Stimulated activated CD4-positive, alpha-beta T cell treated with anti-CD3 and anti-CD28 coated beads, Interleukin-1b, Interleukin-23, amount 100 ng/mL, for 1 hour (primary cell): ENCODE measurements at places on chromosomes 4 and X.
A peak's percentile ranks its signal among the peaks of the same experiment; 100 is the strongest.

- DNase-seq, result no peak
Measured at GRCh38 chr4:48831532-48832030, 693 bp downstream of the OCIAD1 start.

DNA sequence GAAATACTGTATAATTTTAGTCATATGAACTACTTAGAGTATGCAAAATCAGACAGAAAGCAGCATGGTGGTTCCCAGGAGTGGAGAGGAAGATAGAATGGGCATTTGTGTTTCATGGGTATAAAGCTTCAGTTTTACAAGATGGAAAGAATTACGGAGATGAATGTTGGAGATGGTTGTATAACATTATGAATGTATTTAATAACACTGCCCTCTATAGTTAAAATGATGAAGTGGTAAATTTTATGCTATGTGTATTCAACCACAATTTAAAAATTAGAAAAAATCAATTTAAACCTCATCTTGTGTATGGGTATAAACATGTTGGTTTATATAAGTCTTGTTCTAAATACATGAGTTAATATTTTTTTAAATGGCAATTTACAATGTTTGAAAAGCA lies 521.1 kb downstream of the FSTL5 start:
- no peak for DNase-seq

DNA sequence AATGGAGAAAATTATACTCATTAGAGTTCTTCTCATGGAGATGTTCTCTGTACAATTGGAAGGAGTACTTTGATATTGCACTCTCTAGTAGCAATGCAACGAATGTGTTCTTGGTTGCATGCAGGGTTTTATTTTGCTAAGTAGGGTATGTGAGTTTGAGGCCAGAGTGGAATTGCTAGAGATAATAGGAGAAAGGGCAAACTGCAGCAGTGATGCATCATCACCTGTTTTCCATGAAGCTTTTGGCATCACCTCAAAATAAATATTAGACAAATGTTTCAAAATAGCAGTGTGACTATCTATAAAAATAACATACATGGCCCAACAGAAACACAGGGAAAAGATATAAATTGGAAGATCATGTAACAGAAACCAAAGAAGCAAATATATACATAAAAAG lies 93.3 kb downstream of the TIGD2 start:
- DNase-seq, result no peak

DNA sequence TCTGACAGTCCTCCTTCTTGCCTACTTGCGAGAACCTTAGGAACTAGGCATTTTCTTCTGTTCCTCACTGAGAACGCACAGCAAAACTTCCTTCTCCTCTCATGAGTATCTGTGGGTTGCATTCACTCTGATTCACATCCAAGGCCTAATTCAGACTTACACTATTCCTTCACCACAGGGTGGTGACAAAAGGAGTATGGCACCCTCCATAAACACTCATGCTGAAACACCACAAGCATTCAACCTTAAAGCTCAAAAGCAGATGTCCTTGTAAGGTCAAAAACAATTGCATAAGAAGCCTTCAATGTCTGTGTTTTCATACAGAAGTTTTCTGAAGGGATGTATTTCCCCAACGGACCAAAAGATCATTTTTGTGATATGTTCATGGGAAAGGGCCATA lies 147.3 kb downstream of the CORIN start:
- no peak for DNase-seq

DNA sequence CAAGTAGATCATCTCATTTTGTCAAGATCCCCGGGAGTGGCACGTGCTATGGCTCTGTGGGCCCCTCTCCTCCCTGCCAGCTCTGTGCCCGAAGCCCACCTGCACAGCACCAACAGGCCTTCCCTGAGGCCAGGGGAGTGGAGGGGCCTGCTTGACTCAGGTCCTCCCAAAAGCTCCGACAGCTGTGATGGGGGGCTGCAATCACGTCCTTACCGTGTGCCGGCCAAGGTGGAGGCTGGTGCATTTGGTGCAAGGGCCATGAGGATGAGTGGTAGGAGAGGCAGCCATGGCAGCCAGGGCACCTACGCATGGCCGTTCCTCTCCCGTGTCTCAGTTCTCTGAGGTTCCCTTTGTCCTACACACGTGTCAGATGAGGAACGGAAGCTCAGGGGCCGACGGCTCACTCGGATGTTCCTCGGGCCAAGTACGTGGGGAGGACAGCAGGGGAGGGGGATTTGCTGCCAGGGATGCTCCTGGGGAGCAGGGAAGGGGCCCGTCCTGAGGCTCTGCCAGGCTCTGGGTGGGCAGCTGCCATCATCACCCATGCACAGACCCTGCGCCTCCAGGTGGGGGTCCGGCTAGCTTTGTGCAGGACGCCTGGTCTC lies 95.8 kb downstream of the HMX1 start:
- DNase-seq, result no peak

DNA sequence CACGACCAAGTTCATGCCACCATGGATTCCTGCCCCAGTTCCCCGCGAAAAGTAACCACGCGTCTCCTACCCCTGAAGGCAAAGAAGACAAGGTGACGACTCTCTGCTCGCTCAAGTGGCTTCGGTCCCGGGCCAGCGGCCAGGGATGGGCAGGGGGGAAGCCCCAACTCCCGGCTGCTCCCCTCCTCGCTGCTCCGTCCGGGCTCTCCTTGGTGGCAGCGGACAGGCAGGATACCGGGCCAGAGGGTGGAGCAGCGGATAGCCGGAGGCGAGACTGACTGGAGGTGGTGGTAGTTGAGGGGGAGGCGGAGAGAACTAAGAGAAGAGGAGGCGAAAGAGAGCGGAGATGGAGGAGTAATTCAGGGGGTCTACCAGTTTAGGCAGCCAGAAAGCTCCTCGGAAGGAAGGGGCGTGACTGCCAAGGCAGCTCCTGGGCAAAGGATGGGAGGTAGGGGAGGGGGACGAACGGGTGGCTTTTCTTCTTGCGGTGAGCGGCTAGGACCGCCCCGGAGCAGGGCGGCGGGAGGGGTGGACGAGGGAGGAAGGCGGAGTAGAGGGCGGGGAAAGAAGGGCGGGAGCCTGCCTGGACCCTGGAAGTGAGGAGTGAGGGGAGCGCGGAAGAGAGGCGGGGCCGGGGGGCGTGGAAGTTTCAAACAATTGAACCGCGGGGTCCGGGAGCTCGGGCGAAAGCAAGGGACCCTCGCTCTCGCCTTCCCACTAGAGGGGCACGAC lies at the start of gene AMOT:
AMOT (minus strand) TSS at position 450 of the 732 bp plus-strand sequence. CDS start 17,705 bp downstream, outside the sequence.
- DNase-seq, result peak; percentile 10

DNA sequence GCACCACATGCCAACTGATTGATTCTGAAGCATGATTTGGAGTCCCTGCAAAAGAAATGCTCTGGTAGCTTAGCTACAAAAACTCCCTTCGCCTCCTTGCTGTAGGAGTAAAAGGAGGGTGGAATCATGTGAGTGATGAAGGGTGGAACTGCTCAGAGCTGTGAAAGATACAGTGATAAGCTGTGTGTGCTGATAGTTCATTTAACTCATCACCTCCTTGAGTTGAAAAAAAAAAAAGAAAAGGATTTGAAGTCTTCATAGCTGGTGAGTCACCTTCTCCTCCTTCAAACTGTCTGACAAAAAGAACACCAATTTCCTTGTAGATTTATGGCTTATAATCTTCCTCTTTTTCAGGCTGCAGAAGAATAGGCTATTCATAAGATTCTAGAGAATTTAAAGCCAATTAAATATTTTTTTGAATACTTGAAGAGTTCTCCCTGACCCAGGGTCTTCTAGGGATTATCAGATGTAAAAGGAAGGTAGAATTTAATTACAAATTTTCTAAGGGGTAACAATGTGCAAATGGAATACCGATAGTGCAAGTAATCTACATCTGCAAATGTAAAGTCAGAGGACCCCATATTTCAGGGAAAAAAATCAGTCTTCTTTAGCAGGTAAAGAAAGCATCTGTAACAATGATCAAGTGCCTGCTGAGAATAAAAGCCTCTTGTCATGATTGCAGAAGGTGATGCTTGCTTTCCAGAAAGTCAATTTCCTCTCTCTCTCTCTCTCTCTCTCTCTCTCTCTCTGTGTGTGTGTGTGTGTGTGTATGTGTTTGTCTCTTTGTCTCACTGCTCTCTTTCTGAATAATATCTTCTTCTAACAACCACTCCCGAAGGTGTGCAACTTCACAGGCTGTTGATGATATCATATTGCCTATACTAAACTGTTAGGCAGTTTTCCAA lies 208.8 kb upstream of the VEGFC start:
- no peak for DNase-seq

- no peak for DNase-seq
Measured at GRCh38 chr4:17164666-17165065, 266.2 kb upstream of the LDB2 start.

- no peak for DNase-seq
Measured at GRCh38 chrX:77749695-77750094, 36.3 kb downstream of the ATRX start.

GRCh38 chr4:118012142-118012541 lies 22.1 kb upstream of the NDST3 start:
- DNase-seq, result no peak

DNA sequence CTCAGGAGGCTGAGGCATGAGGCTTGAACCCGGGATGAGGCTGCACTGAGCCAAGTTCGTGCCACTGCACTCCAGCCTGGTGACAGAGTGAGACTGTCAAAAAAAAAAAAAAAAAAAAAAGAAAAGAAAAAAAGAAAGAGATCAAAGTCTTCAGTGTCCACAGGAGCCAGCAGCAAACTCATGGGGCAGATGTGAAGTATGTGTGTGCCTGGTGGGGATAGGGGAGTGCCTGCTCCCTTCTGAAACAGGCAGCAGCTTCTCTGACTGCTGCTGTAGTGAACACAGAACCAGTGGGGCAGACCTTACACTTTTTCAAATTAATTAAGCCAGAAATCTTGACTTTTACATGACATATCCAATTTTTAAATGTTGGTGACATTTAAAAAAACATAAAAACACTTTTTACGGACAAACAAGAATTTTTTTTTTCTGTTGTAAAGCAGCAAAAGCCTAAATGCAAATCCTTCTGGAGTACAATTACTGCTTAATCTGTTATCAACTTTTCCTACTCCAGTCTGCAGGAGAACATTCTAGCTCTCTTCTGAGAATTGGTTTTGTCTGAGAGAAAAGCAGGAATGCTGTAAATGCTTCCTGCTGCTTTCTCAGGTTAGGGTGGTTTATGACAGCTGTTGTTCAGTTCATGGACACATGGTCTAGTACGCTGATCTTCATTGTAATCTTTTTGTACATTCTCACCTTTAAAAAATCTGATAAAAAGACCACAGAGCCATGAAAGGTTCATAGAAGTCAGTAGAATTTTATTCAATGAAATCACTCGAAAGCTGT lies 311.1 kb downstream of the CAMK2D start:
- DNase-seq, result no peak

DNA sequence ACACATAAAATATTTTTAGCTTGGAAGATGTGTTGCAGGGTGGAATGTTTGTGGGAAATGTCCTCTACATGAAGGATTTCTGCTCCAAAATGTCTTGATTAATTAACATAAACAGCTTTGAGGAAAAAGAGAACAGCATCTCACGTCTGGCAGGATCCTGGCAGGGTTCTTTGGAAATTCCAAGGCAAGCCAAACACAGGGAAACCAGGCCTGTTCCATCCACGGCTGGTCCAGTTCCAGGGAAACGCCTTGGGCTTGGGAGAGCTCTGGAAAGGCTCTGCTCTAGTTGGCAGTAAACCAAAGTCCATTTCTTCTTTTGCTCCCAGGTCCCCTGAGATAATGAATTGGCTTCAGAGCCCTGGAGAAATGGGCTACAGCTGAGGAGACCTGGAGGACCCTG lies 42.4 kb upstream of the GAB1 start:
- no peak for DNase-seq

DNA sequence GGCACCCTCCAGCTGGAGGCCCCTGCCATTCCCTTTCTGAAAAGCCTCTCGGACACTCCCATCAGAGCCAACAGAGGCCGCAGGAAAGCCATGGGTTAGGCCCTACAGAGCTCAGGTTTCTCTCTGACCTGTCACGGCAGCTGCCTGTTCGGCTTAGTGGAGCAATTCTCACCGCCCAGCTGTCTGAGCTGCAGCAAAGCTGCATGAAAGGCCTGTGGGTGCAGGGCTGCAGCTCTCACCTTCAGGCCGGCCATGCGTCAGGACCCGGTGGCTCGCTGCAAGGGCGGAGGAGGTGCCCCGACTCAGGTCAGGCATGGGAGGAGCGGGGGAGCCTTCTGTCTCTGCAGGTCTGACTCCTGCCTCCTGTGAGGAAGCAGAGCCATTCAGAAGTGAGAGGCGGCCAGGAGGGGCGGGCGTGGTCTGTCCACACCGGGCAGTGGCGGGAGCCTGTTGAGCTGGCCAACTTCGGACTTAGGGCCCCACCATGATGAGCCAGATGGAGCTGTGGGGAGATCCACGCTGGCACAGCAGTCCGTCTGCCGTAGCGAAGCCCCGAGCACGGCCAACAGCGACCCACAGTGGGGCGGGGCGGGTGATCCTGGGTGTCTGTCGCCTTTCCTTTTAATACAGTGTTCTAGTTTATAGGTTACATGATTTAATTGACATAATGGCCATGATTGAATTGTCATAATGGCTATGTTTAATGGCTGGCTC lies 23.4 kb downstream of the PDE6B start:
- no peak for DNase-seq

DNA sequence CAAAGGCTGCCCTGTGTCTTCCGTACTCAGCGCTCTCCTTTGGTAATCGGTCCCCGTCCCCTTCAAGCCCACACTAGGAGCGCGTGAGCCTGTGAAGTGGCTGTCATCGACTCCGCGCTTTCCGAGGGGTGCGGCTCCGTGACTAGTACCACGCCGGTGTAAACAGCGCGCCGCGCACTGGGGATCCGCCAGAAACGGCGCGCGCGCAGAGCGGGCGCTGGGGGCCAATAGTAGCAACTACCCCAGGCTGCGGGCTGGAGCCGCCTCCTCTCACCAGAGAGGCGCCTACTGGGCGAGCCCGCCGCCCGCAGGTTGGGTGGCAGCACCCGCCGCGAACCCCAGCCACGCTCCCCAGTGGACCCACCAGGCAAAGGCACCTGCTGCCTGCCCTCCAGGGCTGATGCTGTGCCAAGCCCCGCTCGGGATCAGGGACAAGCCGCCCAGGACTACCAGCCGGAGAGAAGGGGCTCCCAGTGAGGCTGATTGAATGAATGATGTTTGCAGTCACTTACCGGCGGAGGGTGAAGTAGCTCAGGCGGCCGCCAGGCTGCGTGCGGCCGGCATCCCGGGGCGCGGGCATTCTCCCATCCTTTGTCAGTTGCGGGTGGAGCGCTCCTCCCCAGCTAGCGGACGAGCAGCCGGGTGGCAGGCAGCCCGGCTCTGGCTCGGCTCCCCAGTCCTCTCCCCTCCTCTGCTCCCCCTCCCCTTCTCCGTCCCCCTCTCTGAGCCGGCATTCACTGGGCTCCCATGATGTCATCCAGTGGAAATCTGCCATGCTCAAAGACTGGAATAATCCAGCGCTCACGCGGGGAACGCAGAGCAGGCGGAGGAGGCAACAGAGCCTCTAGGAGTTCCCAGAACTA lies 370.3 kb upstream of the SMIM31 start:
- DNase-seq, result no peak

DNA sequence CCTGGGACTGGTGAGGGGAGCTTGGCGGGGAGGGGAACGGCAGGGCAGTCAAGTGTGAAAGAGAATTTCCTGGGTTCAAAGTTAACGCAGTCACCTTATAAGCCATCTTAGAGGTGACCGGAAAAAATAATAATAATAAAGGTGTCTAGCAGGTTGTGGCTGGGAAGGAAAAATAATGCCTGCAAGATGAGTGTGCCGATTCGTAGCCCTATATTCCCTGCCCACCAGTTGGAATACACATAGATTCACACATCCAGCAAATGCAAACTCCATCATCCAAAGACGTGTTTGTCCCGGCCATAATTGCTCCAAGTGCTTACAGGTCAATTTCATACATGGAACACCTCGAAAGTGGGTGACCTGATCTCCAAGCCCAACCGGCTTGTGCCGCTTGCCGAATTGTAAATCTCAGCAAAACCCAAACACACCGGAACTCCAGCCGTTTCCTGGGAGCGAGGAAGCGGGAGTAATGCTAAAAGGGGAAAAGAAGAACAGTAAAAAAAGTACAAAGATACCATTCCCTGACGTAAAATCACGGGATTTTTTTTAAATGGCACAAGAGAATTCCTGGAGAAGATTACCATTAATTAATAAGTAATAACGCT lies 1.3 kb upstream of the FAT1 start:
- DNase-seq, result no peak
